Esophagus squamous epithelium (tissue), 5 donors: ENCODE measurements at places on chromosomes 16 and 17.

GRCh38 chr17:57984936-57985674 is 2.9 kb downstream of the VEZF1 start:
- DNase-seq: no peak

DNA sequence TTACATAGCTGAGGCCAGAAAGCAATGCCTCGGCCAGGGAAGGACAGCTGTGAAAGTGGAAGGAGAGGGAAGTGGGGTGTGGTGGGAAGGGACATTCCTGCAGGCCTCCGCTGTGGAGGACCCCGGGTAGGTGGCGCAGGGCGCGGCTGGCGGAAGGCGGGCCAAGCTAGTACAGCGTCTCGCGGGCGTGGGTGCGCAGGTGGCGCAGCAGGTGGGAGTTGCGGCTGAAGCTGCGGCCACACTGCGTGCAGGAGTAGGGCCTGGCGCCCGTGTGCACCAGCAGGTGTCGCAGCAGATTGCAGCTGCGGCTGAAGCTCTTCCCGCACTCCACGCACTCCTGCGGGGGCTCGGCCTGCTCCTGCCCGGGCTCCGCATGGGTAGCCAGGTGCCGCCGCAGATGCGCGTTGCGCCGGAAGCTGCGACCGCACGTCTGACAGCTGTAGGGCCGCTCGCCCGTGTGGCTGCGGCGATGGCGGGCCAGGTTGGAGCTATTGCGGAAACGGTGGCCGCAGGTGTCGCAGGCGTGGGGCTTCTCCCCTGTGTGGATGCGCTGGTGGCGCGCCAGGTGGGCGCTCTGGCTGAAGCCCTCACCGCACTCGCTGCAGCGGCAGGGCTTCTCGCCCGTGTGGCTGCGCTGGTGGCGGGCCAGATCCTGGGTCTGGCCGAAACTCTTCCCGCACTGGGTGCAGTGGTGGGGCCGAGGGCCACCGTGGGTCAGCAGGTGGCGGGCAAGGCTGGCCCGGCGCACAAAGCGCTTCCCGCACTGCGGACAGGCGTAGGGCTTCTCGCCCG is 10.0 kb downstream of the ZSCAN10 start:
- DNase-seq: no peak

DNA sequence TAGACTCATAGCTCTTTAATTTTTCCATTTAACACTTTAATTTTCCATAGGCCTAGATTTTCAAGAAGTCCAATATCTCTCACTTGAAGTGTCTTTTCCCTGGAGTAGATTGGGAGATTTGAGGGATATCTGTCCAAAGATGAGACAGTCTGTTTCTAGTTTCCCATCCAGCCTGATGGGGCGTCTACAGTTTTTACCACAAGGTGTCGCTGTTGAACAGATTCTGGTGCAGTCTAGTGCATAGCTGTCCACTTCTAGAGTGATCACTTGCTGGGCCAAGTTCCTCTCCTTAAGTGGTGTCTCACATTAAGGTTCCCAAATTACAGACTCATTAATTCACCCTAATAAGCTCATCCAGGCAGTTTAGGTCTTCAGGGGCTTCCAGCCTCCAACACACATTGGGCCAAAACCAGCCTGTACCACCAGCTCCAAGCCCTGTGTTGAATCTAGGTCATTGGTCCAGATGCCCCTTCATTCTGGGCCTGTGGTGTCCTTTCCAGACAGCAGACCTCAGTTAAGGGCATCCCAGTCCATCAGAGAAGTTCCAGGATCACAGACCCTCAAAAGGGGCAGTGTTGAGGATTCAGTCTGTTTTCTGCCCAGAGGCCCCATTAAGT is 9.4 kb downstream of the SNX20 start:
- DNase-seq: no peak

DNA sequence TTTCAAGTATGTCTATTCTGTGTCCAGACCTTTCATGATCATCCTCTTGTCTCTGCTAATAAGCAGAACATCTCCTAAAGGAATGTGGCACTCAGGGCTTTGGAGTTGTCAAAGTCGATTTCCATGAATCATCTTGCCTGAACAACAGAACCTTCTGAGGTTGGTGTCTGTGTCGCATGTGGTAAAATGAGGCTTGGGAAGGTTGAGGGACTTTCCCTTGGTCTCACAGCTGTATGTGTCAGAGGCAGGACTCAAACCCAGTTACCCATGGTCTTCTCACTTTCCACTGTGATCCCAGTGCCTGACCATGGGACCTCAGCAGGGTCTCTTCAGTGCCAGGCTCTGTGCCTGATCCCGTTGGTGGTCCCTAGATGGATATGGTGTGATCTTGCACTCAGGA is 4.2 kb upstream of the GPRC5B start:
- no peak for DNase-seq

GRCh38 chr17:73017658-73018057 is 74.8 kb downstream of the SLC39A11 start:
- no peak for DNase-seq

- no peak for DNase-seq
Measured at GRCh38 chr17:17176341-17176740, 29.8 kb downstream of the PLD6 start.

DNA sequence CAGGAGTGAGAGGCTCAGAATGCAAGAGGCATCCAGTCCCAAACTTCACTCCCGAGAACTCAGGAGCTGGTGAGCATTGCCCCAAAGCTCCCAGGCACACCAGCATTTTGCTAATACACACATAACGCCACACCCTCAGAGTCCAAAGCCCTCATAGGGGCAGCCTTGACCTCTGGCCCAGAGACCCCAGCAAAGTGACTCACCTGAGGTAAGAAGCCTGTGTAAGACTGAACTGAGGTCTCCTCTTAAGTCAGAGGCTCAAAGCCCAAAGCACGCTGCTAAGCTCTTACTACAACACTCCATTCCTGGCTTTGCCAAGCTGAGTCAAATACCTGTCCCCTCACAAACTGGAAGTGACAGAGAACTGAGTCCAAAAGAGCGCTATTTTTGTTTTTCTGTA is 16.4 kb downstream of the ST3GAL2 start:
- no peak for DNase-seq

DNA sequence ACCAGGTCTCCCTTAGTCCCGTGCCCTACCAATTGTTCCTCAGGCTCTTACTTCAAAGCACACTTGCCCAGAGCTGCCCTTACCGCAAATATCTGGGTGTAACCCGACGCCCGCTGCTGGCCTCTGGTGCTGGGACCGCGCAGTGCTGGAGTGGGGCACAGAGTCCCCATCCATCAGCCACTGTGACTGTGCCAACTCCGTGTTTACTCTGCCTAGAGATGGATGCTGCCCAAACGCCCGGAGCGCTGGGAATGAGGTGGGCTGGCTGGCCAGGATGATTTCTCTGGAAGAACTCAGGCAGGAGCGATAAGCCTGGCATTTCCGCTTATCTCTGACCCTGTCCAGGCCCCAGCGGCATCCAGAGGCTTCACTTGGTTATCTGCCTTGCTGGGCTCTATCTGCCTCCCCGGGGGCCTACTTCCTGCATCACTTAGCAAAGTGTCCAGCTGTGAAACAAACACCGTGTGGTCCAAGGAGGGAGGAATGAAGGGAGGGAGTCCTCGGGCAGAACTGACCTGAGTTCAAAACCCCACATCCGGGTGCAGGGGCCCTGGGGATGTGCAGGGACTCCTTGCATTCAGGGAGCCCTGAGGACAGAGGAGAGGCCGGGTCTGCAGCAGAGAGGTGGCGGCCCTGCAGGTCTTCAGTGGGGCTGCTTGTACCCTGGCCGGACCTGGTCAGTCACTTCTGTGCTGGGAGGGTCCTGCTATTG is 9.4 kb upstream of the MYLK3 start:
- DNase-seq: no peak

DNA sequence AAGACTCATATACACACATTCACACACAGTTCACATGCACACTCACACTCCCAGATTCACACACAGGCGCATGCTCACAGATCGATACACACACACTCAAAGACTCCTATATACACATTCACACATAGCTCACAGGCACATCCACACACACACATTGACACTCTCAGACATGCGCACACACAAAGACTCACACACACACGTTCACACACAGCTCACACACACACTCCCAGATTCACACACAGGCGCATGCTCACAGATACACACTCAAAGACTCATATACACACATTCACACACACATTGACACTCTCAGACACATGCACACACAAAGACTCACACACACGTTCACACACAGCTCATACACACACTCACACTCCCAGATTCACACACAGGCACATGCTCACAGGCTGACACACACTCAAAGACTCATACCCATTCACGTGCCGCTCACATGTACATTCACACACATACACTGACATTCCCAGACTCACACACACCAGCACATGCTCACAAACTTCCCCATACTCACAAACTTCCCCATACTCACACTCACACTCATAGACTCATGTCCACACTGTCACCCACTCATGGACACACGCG is 25.6 kb upstream of the KRT17 start:
- no peak for DNase-seq

DNA sequence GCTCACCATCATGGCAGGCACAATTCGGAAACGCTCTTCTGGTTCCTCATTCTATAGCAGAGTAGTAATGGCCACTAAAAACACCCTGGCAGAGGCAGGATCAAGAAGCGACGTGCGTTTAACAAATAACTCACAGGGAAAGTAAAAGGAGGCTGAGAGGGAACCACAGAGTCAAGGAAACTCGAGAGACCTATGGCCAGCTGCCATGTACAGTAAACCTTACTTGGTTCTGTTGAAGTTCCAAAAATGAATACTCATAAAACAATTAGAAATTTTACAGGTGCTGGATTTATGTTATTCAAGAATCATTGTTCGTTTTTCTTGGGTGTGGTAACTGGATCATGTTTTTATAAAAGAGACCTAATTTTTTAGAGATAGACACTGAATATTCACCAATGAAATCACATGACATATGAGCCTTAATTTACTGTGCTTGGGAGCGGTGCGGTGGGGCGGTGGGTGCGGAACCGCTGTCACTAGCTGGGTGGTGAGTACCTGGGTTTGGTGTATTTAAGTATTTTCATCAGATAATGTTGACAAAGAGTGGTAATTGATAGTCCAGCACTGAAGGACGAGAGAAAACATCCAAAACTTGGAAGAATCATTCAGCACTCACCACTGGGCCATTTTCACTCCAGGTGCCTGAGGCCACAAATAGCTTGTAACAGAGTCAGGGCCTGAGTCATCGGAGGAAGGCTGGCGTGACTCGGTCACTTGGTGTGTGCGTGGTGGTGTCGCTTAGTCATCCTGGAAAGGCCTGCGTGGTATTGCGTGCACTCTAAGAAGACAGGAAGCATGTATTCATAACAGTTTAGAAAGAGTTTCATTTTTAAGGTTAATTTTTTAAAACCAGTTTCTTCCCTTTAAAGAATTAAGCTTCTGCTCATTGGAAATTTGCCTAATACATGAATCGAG is 135.4 kb upstream of the CHMP6 start:
- no peak for DNase-seq

- DNase-seq: no peak
Measured at GRCh38 chr16:56063111-56063510, 128.2 kb upstream of the GNAO1 start.

DNA sequence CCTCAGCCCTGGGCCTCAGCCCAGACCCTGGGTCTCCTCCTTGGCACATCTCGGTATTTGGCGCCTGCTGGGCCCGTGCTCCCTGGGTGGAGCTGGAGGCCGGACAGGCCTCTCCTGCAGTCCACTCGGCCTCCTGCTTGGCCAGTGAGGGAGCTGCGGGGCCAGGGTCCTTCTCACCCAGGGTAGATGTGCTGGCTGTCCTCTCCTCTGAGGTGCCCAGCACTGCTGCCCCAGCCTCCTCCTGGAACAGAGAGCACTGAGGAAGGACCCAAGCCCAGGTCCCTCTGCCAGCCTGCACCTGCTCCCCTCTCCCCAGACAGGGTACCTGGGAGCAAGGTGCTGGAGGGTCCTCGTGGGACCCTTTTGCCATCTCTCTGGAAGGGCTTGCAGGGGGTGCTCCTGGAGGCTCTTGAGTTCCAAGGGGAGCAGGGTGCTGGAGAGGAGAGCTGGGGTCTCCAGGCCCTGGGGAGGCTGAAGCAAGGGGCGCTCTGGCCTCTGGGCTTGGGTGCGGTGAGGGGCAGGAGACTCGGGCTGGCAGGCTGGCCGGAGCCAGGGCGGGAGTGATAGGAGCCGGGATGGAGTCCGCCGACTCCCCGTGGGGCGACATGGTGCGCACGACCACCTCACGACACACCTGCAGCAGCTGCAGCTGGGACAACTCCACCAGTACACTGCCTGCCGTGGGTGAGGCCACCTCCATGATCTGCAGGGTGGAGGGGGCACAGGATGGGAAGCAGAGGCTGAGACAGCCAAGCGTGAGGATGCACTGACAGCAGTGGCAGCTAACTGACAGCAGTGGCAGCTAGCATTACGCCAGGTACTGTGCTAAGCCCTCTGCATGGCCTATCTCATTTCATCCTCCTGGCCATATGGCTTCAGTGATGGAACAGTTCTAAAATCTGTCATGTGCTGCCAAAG is 17.8 kb downstream of the TSPOAP1 start:
- no peak for DNase-seq

DNA sequence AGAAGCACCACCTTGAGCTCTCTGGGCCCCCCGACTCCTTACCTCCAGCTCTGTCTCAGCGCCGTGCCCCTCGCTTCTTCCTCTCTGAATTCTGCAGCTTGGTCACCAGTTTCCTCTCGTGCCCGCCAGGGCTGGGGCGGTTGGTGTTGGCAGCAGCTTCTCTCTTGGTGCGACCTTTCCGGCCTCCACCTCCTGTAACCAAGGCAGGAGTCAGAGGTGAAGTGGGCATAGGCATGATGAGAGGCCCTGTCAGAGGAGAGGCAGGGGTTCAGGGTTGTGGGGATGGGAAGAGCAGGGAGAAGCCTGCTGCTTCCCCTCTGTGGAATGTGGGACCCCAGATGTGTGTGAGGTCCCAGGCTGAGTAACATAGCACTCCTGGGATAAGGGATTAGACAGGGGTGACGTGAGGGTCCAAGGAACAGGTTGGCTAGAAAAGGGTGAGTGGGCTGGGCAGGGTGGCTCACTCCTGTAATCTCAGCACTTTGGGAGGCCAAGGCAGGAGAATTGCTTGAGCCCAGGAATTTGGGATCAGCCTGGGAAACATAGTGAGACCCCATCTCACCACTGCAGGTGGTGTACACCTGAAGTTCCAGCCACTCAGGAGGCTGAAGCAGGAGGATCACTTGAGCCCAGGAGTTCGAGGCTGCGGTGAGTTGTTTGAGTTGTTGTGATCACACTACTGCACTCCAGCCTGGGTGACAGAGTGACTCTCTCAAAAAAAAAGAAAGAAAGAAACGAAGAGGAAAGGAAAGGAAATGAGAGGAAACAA is 626 bp downstream of the NUPR1 start:
- DNase-seq: no peak
